ENCODE measurements at places on chromosomes 6 and 20.

DNA sequence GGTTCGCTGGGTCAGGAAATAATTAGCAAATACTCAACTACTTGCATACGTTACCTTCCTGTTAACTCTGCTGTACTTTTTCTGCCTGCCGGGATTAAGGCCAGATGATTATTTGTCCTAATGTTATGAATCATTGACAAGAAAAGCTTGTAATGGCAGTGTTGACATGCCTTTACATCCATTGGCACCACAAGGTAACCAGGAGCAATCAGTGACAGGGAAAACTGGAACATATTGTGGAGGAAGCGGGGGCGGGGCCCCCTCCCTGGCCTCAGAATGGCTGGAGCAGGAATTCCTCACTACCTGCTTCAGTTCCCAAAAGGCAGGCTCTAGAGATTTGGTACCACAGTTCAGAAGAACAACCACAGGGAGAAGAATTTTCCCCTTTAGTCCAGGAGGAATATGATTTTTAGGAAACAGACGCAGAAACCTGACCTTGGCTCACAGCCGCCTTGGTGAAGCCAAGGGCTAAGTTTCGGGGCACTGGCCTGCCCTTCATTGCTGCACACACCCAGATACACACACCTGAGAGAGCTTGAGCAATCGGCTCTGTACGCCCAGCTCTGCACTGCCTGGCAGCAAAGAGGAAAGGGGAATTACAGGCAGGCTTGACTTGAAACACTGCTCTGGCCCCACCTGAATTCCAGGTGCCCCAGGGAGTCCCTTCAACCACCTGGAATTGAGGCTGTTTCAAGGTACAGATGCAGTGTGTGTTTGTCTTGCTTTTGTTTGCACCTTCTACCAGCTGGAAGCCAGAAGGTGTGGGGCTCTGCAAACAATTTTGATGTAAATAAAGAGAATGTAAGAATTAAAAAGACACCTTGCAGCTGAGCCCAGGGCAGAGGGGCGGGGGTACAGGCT is 89.8 kb downstream of the MYB start:
- peak; percentile 95 for DNase-seq

DNA sequence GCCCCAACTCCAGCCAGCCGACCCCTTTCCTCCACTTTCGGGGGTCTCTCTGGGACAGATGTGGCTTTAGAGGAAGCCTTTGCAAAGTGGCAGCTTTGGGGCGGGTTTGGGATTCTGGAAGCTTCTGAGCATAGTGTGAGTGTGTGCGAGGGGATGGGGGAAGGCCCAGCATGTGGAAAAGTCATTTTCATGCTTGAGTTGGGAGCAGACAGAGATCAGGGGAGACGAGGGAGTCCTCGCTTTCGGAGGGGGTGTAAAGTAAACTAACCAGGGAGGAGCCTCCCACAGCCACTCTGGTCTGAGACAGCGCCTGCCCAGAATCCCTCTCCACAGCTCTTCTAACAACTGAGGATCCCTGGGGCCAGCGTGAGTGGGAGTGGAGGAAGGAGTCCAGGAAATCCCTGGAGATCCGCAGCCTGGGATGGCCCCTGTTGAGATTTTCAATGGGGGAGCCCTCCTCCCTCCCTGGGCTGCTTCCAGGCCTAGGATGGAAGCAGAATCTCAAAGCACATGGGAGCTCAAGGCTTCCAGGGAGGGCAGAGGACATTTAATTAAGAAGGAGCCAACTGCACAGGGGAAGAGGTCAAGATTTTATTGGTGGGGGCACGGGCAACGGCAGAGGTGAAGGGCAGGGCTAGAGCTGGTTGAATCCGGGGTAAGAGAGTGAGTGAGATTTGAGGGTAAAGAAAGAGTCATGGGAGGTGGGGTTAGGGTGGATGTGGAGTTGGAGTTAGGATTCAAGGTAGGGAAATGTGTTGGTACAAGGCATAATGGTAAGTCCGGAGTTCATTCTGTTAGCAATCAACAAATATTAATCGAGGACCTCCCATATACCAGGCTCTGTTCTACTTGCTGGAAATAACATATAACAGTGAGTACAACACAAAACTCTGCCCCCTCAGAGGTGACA is 102.3 kb upstream of the FOXP4 start:
- no peak for DNase-seq

DNA sequence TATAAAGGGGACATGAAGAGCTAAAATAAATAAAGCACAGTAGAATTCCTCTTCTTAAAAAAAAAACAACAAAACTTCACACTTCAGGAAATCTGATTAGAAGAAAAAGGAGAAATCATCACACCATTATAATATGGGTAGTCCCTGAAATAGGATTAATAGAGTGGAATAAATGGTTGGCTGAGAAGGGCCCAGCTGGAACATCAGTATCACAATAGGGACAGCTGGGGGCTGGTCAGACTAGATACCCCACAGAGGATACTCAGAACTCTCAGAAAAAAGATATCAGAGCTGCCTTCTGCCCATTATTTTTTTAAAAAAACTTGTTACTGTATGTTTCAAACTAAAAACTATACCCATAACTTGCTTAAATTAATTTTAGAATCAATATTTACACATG is 75.2 kb downstream of the DST start:
- DNase-seq, result no peak

- DNase-seq, result no peak
These were observed 584.4 kb downstream of the PTPRT start for GRCh38 chr20:42604998-42605956.

GRCh38 chr20:33810259-33810658 is 889 bp upstream of the CHMP4B start:
- no peak for DNase-seq

GRCh38 chr6:130585587-130585986 is 219.8 kb downstream of the TMEM200A start:
- no peak for DNase-seq

DNA sequence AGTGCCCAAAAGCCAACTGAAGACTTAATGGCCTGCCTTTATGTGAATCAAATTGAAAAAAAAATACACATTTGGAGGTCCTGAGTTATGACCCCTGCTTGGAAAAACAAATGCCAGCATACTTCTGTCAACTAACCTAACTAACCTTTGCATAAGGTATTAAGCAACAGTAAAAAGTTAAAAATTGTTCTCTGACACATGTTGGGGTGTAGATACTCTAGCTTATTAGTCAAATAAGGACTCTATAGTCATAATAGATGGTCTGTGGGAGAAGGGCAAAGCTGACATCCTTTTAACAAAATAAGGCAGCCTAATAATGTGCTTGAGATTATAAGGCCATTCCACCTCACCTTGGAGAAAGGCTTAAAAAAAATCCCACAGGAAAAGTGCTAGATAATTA is 140.5 kb downstream of the HIVEP2 start:
- DNase-seq, result no peak

- no peak for DNase-seq
These were observed 21.9 kb downstream of the DYNLT1 start for GRCh38 chr6:158622545-158623190.

DNA sequence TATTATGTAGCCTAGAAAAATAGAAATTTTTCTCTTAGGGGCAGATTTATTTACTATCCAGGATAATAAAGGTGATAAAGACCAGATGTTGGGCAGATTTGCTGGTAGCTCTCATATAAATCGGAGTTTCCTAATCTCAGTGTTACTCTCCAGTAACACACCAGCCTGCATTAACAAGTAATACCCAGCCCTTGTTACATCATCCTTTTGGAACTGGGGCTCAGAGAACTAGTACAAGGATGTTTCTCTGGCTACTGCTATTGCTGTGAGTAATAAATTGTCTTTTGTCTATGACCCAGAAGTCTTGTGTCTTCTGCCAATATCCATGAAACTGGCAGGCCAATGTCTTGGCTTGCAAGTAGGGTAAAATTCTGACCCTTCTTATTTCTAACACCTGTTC is 16.8 kb downstream of the TPD52L1 start:
- DNase-seq, result no peak

GRCh38 chr6:162438980-162439379 is 288.6 kb downstream of the PRKN start:
- no peak for DNase-seq

DNA sequence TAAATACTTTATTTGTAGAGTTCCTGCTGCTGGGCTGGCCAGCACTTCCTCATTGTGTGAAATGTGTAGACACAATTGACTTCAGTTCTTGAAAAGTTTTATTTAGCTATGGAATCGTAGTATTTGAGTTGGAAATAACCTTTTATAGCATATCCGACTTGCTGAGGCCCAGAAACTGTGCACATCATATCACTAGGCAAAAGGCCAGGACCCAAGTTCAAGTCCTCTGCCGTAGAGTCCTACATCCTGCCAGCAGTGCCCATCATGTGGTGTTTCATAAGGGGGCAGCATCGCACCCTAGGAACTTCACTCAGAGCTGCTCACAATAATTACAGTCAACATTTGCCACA is 207.7 kb upstream of the SNX9 start:
- no peak for DNase-seq

DNA sequence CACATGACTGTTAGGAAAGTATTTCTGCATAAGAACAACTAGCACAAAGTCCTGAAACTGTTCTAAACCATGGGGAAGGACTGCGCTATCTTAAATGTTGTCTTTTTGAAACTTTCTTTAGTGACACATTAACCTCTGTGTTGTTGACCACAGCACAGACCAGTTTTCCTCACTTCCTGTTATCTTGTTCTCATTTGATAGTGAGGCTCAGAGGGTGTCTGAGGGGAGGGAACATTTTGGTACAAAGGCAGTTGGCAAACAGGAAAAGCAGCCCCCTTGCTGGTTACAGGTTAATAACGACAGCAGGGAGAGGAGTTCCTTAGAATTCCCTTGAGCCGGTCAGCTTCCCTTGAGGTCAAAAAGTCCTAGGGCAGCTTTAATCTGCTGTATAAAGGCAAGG is 143.5 kb upstream of the BMP2 start:
- peak; percentile 14 for DNase-seq

DNA sequence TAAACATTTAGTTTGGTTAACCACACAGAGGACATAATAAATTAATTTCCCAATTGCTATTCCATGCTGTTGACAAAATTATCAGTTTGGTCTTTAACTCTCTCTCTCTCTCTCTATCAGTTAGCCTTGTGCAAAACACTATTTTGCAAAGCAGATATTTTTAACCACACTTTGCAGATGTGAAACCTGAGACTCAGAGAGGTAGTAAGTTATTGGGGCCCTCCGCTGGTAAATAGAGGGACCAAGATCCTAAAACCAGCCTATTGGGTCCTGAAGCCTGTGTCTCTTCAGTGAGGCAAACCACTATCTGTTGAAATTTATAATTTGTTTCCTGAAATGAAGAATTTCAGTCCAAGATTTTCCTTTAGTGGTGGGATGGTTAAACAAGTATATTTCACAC is 231.0 kb downstream of the SOD2 start:
- DNase-seq, result no peak

GRCh38 chr6:88220493-88220892 is 54.3 kb upstream of the CNR1 start:
- peak; percentile 28 for DNase-seq

- peak; percentile 44 for DNase-seq
These were observed 47.7 kb upstream of the POLR1H start for GRCh38 chr6:30013291-30013922.

GRCh38 chr20:46801003-46801702 is 91.7 kb downstream of the SLC2A10 start:
- no peak for DNase-seq

GRCh38 chr6:135604035-135604860 is 106.7 kb upstream of the AHI1 start:
- no peak for DNase-seq

- DNase-seq, result no peak
These were observed 11.2 kb downstream of the ZNF337 start for GRCh38 chr20:25685276-25686080.

DNA sequence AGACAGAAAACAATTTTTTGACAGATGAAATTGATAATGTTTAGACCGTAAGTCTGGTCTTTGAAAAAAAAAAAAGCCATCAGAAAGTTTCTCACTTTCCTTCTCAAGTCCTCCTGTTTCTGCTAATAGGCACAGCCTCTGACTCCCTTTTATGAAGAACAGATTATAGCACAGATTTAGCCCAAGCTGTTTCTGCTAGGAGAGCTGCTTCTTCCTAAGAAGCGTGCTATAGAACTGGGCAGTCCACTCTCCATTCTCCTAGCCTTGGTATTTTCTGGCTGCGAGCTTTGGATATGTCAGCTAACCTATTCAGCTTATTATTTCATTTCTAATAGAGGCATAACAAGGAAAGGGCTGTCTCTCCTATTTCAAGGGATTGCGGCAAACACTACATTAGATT is 112.5 kb downstream of the SGK1 start:
- DNase-seq, result no peak

GRCh38 chr6:38349221-38349620 is 290.5 kb downstream of the BTBD9 start:
- DNase-seq, result no peak

- DNase-seq, result no peak
These were observed 17.8 kb downstream of the JAG1 start for GRCh38 chr20:10655720-10656669.

- no peak for DNase-seq
These were observed 208.1 kb downstream of the BCKDHB start for GRCh38 chr6:80314531-80314930.

DNA sequence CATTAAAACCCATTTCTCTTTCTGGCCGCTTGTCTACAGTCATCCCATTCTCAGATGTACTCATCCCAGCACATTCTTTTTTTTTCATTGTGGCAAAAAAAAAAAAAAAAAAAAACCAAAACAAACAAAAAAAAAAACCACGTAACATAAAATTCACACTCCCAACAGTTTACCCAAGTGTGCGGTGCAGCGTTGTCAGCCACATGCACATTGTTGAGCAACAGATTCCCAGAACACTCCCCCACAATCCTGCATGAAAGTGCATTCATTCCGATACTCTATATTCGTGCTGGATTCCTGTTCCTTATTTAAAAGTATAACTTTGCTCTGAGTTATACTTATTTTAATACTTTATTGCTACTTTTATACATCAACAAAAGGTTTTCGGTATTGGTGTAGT is 96.0 kb downstream of the SASH1 start:
- no peak for DNase-seq

- DNase-seq, result no peak
These were observed 40.3 kb downstream of the AKAP7 start for GRCh38 chr6:131175564-131175963.

DNA sequence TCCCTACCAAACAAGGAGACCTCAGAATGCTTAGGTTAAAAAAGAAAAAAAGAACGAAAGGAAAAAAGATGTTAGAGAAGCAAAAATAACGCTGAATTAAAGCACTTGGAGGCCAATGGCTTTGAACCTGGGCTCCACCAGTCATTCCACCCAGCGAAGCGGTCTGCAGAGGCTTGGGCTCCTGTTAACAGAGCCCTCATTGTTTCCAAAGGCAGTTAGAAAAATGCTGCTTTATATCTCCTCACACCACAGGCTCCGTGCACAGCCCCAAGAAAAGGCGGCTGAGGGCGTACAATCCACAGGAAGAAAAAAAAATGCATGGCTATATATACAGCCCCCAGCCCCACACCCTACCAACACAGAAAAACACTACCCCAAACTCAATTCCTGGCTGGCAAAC is 255.9 kb downstream of the FOXC1 start:
- no peak for DNase-seq

DNA sequence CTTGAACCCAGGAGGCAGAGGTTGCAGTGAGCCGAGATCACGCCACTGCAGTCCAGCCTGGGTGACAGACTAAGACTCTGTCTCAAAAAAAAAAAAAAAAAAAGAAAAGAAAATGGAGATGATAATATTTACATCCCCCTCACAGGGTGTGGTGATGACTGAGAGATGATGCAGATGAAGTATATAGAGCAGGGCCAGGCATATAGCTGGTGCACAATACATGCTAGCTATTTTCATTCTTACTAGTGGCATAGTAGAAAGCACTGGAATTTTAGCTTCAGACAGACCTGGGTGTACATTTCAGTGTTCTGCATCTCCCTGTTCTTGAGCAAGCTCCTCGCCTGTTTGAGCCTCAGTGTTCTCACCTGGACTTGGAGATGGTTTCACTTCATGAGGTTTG is 36.9 kb downstream of the CEBPB start:
- no peak for DNase-seq
